COLO829 (cell line): ENCODE measurements at places on chromosomes 3 and 15.

DNA sequence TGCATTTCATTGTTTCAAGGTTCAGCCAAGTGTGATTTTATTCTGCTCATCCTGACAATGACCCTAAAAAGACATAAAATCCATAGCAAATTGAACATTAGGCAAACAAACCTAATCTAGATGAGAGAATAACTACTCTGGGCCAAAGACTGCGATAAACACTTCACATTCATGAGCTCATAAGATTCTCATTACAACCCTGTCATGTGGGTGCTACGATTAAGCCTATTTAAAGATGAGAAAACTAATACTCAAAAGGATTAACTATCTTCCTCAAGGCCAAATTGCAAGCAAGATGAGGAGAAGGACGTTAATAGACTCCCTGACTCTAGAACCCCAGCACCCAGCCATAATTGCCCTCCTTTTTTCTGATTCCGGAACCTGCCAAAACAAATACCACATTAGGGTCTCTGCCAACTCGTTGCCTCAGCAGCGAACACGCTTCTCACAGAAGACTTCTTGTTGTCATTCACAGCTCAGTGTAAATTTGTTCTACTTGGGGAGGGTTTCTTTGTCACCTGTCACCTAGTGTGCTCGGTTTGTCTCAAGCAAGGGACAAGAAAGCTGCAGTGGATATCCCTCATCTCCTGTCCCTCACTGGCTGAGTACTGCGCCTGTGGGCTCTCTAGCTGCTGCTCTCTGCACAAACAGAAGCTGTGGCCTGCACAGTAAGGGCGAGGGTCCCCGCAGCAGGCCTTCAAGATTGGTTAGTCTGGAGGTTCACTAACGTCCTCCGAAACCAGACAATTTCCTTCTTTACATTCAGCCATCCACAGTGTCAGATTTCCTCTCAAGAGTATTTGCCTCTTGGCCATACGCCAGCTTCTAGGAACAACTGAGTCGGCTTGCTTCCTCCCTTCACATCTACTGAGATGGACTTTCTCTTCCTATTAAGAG is 200.0 kb upstream of the UBE2E2 start:
- DNase-seq = no peak

DNA sequence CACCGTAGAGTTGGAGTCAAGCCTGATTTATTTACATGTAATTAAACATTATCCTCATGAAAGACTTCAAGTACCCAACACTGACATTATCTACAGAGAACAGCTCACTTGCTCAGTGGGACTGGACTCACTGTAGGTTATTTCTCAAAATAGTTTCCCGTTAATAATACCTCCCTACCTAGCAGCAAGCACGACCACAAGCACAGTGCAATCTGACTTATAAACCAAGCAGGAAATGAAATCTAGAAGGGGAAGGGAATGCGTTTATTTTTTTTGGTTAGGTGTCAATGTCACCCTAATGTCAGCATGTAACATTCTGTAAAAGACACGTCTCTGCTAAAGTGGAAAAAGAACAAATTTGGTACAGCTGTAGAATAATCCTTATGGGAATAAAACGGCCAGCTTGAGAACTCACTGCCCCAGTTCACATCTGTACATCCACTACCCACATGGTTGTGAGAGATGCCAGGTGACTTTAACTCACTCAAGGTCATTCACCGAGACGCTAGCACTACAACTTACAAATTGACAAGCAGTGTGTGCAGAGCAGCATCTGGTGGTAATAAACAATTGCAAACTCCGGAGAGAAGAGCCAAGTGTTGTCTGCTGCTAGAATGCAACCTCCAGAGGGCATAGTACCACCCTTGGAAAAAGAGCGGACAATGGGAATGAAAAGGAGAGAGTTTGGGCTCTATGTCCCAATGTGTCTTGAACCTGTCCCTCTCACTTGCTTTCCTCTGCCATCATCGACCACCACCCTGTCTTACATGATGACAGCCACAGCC is 242.5 kb downstream of the CADPS start:
- DNase-seq = no peak

DNA sequence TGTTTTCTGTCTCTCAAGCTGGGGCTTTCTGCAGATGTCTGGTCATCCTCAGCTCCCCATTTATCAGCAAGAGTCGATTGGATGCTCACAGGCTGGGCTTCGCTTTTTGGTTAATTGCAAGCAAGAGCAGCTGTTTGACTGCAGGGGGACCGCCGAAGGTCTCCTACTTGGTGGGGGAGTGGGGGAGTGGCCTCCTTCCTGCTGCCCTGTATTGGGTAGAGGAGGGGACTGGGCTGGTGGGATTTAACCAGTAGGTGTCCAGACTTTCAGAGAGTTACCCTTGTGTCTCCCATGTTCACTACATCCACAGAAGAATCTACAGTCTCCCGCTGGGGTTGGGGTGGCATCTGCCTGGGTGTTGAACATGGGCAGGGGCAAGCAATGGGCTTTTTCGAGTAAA is 78.7 kb downstream of the PLXNA1 start:
- no peak for DNase-seq

GRCh38 chr3:100097919-100098783 is 16.1 kb downstream of the FILIP1L start:
- no peak for DNase-seq

GRCh38 chr15:68352401-68353062 is 75.0 kb downstream of the FEM1B start:
- DNase-seq = peak; percentile 67

DNA sequence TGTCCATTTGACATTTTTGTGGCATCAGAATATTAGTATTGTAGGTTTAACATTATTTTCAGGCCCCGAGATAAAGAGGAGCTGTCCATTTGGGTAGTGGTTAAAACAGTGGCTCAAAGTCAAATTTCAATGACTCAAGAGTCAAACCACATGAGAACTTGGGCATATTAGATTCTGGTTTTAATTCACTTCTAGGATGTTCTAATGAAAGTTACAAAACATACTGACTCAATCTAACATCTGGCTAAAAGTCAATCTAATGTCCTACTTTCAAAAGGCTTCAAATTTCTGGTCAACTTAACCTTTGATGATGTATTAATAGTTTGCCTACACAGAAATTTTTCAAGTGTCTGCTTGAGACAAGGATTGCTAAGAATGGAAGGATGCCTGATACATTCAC is 112.4 kb downstream of the ABI3BP start:
- no peak for DNase-seq

- DNase-seq = no peak
Observed at GRCh38 chr15:78360958-78361718, 21.0 kb downstream of the CRABP1 start.

DNA sequence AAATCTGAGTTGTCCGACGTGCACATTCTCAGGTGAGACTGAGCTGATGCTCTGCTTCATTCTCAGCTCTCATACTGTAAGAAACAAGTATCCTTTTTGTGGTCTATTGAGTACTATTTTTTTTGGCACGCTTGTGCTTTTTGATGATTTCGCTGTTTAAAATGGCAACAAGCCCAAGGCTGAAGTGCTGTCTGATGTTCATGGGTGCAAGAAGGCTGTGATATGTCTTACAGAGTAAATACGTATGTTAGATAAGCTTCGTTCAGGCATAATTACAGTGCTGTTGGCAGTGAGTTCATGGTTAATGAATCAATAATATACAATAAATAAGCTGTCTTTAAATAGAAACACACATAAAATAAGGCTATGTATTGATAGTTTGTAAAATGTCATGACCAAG is 27.2 kb downstream of the AQR start:
- DNase-seq = no peak

DNA sequence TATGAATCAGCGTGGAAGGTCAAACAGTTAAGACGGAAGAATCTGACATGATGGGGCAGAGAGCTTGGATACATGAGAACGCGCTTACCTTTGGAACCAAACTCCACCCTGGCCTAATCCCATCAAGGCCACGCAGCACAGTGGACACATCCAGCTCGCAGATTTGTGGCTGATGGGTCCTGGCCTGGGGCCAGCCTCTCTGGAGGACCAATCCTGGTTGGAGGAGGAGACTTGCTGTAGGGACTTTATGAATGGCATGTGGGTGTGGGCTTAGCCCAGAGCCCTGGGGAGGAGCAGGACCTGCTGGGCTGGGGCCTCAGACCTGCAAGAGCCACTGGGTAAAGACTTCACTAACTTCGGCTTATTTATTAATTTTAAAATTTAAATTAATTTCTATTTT is 73.4 kb upstream of the ANKRD34C start:
- DNase-seq = no peak

DNA sequence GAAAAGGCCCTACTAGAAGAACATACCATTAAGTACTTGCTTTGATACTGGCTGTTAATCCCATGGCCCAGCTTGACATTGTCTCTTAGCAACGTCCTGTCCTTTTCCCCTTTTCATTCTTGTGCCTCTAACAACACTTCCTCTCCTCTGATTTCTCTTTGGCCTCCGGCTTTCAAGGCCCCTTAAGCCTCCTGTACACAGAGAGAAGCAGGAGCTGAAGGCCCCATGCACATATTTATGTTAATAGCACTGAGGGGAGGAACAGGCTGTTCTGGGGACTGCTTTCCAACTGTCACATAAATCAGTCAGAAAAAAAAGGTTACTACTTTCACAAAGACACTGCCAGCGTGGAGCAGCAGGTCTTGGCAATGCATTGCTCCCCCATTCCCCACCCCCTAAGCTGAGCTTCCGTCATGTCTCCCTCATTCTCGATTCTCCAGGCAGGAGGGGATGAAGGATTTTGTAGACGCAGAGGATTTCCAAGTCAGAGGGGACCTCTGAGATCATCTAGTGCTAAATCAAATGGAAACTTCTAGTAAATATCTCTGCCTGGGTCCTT is 257.4 kb upstream of the ADAMTS9 start:
- no peak for DNase-seq

DNA sequence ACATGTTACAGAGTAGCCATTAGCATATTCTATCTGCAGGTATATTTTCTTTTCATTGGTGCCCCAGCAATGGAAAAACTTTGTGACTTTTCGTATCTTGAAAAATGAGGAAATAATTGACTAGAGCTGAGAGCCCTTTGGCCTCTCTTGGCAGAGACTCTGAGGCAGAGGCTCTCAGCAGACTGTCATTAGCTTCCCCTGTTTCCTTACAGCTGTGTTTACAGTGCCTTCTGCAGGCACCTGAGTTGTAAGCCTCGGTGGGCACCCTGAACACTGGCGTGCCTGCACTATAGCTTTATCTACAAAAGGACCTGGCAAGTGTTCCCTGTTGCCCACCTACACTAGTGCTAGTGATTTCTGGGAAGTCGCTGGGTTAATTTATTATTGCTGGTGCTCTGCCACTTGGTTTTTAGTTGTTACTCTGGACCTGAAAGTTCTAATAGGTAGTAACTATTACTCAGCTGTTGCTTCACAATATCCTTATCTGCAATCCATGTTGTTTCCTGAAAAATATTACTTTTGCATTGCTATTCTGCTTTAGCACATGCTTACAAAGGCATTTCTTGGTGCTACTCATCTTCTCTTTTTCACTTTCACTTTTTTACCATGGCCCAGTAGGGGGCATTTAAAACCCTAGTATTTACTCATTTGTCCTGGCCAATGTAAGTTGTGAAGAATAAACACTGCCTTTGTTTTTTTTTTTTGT is 7.8 kb upstream of the GPR171 start:
- no peak for DNase-seq

DNA sequence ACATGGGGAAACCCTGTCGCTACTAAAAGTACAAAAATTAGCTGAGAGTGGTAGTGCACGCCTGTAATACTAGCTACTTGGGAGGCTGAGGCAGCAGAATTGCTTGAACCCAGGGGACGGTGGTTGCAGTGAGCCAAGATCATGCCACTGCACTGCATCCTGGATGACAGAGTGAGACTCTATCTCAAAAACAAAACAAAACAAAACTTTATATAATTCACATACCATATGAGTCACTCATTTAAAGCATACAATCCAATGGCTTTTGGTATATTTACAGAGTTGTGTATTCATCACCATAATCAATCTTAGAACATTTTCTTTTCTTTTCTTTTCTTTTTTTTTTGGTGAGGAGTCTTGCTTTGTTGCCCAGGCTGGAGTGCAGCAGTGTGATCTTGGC is 8.7 kb downstream of the PXK start:
- DNase-seq = no peak

- no peak for DNase-seq
Observed at GRCh38 chr15:31047437-31047836, 54.1 kb downstream of the TRPM1 start.

GRCh38 chr3:78799681-78800080 is 968.1 kb downstream of the ROBO1 start:
- DNase-seq = no peak

- DNase-seq = no peak
Observed at GRCh38 chr3:121411523-121411922, 134.3 kb downstream of the POLQ start.

DNA sequence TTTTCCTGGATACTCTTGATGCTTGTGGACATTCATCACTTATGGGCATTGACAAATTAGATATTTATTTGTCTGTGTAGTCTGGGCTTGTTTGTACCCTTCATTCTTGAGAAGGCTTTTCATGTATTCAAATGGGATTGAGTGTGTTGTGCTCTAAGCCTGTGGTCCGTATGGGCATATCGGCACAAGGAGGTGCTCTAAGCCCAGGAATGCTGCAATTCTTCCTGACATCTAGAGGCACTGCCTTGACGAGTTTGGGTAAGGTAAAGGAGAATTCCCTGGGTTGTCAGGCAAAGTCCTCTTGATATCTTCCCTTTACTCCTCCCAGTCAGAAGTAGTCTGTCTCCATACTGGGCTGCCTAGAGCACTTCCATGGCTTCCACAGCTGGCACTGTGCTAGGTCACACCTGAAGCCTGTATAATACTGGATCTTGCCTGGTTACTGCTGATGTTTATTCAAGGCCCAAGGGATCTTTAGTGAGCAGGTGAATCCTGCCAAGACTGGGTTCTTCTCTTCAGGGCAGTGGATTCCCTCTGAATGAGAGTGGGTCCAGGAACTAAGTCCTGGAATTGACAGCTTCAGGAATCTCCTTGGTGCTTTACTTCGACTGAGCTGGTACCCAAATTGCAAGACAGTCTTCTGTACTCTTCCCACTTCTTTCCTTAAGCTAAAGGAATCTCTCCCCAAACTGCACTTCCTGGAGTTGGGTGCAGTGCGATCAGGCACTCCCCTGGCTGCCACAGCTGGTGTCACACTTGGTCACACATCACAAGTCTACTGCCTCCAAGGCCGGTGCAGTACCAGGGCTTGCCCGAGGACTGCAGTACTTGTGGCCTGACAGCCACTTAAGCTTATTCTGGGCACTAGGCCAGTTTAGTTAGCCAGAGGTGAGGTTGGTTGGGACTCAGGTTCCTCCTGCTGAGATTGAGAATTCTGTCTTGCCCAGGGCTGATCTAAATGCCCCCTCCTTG is 46.0 kb downstream of the GALK2 start:
- no peak for DNase-seq

DNA sequence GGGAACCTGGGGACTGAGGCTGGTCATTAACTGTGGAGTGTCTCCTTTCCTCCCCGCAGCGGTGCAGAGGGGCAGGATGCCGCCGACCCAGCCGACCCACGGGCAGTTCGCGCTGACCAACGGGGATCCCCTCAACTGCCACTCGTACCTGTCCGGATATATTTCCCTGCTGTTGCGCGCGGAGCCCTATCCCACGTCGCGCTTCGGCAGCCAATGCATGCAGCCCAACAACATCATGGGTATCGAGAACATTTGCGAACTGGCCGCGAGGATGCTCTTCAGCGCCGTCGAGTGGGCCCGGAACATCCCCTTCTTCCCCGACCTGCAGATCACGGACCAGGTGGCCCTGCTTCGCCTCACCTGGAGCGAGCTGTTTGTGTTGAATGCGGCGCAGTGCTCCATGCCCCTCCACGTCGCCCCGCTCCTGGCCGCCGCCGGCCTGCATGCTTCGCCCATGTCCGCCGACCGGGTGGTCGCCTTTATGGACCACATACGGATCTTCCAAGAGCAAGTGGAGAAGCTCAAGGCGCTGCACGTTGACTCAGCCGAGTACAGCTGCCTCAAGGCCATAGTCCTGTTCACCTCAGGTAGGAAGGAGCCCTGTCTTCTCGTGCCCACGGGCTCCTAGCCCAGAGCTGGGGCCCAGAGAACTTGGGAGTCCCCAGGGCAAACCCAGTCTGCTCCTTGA is 3.7 kb downstream of the NR2F2 start:
- no peak for DNase-seq
